PC-9 (cell line): ENCODE measurements at places on chromosomes 4 and X.

- DNase-seq: no peak
Observed at GRCh38 chr4:27018076-27018475, 157.4 kb downstream of the STIM2 start.

GRCh38 chr4:189021831-189022230, 882.6 kb downstream of the TRIML1 start:
- no peak for DNase-seq

DNA sequence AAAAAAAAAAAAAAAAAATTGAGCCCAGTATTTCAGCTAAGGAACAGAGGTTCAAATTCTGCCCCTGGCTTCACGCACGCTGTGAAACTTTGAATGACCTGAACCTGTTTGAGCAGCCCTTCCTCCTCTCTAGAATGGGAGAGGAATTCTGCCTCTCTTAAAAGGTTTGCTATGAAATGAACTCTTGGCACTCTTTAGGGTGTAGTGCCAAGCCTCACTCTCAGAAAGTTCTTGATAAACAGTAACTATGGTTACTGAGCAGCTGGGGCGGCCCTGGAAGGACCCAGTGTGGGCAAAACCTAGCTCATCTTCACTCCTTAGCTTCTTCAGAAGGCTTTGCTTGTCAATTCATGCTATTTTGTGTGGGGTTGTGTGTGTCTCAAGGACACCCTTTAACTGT, 73.7 kb downstream of the GEMIN8 start:
- DNase-seq: no peak

- no peak for DNase-seq
Observed at GRCh38 chrX:70979136-70979762, 48.4 kb upstream of the SLC7A3 start.

- DNase-seq: no peak
Observed at GRCh38 chr4:30536231-30536630, 183.9 kb upstream of the PCDH7 start.

- DNase-seq: no peak
Observed at GRCh38 chr4:173564461-173564860, 34.4 kb upstream of the HAND2 start.

GRCh38 chr4:186942758-186943377, 219.2 kb upstream of the FAT1 start:
- DNase-seq: no peak

DNA sequence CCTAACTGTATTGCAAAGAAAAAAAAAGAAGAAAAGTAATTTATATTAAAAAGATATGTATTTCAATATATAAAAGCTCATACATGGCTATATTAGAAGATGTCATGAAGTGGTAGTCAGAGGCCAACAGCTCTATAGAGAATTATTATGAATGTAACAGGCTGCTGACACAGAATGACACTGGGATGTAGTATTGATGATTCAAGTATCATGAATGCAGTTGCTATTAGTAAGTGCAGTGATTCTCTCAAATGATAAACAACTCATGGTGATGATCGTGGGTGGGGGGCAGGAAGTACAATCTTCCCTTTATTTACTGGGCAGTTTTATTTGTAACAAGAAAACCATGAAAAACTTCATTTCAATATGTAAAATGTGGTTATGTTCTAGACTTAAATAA, 124.6 kb downstream of the COL4A6 start:
- DNase-seq: no peak

DNA sequence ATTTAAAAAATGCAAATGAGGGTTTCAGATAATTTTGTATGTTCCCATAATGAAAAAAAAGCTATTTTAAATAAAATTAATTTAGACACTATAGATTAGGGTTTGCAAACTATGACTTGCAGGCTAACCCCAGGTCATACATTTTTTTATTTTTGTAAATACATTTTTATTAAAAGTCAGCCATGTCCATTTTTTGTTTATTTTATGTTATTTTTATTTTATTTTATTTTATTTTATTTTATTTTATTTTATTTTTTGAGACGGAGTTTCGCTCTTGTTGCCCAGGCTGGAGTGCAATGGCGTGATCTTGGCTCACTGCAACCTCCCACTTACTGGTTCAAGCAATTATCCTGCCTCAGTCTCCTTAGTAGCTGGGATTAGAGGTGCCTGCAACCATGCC, 460.6 kb downstream of the IL15 start:
- no peak for DNase-seq

- no peak for DNase-seq
Observed at GRCh38 chr4:14233126-14233525, 605.6 kb upstream of the BOD1L1 start.

DNA sequence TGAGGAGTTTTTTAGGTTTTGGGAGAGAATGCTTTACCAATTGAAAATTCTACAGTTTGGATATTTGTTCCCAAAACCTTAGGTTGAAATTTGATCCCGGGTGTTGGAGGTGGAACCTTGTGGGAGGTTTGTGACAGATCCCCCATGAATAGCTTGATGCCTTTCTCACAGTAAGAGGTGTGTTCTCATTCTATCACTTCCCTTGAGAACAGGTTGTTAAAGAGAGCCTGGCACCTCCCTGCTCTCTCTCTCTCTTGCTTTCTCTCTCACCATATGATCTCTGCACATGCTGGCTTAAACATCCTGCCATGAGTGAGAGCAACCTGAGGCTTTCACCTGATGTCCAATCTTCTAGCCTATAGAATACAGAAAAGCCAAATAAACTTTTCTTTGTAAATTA, 1475.5 kb upstream of the AGA start:
- no peak for DNase-seq

DNA sequence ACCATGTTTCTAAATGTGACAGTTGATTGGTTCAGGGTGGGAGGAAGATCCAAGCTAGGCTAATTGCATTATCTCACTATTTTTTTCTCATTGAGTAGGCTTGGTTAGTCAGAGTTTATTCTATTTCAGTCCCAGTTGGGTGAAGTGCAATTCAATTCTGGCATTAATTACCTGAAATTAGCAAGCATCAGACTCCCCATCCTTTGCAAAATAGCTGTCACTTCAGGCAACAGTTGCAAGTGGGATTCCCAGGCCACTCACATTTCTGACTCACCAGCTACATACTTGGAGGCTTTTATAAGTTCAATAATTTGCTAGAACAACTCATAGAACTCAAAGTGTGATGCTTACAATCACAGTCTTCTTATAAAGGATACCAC, 155.8 kb upstream of the HAND2 start:
- no peak for DNase-seq

- DNase-seq: peak; percentile 16
Observed at GRCh38 chr4:147480891-147481576, at the start of gene EDNRA. Gene EDNRA, plus strand, starts transcription at chr4:147481097. Its CDS starts 4,585 bp downstream, at chr4:147485682.

DNA sequence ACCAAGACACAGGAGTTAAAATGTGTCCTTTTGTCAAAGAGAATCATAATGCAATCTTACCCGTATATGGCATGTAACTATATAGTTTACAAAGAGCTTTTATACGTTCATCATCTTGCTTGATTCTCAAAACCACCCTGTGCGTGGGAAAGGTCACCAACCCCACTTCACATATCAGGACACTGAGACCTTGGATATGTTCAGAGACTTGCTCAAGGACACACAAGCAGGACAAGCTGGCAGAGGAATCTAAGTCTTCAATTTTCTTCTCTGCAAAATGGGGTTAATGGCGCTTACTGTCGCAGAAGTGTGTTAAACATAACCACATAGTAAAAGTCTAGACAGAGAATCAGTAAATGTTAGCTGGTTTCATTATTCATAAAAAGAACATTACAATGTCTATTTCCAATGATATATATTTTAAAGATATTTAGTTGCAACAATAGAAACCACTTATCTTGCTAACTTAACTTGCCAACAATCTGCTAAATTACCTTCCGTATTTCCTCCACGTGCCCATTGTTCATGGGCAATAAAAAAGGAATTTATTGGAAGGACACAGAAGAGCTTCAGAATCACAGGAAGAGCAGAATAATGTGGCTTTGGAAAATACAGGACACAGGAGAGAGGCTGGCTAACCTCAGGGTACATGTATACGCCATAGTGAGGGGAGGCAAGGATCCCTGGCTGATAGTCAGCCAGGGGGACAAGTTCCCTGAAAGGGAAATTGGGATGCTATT, 64.6 kb upstream of the TAPT1 start:
- DNase-seq: no peak

- DNase-seq: no peak
Observed at GRCh38 chr4:41476310-41476885, 61.6 kb upstream of the LIMCH1 start.
